ENCODE measurements at places on chromosomes 2 and 18.

DNA sequence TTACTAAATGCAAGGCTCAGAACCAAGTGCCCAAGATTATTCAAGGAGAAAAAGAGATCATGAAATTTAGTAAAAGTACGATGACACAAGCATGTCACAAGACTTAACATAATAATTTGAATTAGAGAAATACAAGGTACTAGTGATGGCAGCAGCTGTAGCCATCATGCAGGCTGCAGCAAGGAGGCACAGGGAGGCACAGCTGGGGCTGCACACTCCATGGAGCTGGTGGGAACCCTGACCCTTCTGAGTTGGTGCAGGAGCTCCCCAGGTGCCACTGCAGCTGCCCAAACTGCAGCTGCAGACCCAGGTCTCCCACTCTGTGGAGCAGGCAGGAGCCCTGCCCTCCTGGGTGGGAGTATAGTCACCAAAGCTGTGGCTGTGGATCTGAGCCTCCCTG is 46.0 kb downstream of the COL3A1 start:
- DNase-seq, result no peak

GRCh38 chr2:234363011-234363487 is 133.8 kb downstream of the ARL4C start:
- no peak for DNase-seq

DNA sequence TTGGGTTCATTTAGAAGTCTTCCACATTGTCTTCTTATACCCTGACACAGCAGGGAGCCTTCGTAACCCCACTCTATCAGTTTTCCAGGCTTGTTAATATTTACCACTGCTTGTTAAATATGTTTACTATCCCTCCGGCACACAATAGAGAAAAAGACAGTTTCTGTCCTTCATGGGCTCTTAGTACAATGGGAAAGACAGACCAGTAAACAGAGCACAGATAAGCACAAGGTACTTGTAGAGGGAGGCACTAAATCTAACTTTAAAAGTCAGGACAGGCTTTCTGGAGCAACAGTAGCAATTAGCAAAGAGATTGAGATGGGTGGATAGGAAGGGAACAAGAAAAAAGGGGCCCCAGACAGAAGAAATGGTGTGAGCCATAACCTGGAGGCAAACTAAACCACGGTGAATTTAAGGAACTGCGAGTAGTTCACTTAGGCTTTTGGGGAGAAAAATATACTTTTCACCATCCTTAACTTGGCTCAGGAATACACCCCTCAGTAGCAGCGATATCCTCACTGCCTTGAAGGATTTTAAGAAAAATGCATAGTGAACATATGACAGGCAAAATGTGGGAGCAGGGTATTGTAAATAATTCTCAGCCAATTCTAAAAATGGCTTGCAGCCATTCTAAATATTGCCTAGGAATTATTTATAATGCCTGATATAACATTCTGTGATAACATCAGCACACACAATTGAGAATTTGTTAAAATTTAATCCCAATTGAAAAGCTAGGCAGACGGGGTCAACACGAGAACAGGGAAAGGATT is 383.7 kb downstream of the CDH2 start:
- DNase-seq, result no peak

GRCh38 chr2:15957881-15958713 is 17.7 kb downstream of the MYCN start:
- no peak for DNase-seq

DNA sequence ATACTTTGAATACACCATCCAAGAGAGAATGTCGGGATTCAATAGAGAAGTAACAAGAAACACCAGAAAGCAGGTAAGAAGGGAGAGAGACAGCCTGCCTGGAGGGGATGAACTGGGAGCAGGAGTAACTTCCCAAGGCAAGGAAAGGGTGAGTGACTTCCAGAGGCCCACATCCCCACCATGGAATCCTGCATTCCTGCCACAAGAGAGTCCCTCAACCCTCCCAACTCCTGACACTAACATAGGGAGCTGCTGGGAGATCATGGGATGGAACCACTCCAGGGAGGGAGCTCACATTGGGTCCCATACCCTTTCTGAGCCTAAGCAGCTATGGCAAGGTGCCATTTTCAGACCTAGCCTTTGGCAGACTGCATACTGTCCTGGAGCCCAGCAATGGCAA is 5.5 kb upstream of the TMEM163 start:
- DNase-seq, result no peak

DNA sequence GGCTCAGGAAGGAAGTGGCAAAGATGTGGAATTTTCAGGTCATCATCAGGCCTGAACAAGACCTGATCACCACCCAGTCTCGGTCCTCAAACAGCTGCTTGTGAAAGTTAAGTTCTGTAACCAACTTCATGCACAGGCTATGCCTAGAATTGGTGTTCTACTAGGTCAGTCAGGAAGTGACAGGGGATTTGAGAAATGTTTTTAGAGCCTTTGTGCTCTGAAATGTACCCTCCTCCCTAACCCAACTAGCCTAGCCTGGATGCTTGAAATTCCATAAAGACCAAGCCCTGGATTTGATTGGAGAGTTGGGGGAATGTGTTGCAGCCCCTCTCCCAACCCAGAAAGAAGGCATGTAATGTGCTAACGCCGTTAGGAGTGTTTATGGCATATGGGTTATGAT is 63.3 kb downstream of the TGOLN2 start:
- DNase-seq, result no peak

DNA sequence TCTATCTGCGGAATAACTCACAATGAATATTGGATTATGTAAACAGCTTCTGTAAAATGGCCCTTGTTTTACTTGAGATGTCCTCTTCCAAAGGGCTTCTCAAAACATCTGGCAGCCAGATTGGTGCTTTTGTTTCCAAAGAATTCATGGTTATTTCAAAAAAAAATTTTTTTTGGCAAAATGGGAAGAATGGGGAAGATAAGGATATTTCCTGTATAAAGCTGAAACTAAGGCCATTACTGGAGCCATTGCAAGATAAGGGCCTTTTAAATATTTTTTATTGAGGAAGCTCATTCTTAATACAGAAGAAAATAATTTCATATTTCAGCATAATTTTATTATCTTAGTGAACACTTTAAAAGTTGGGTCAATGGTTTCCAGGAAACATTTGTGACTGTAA is 259.1 kb downstream of the GALNT13 start:
- no peak for DNase-seq

- DNase-seq, result no peak
Observed at GRCh38 chr2:174892546-174892945, 112.6 kb downstream of the CHN1 start.

- no peak for DNase-seq
Observed at GRCh38 chr18:10526561-10526949, 728 bp downstream of the NAPG start.

DNA sequence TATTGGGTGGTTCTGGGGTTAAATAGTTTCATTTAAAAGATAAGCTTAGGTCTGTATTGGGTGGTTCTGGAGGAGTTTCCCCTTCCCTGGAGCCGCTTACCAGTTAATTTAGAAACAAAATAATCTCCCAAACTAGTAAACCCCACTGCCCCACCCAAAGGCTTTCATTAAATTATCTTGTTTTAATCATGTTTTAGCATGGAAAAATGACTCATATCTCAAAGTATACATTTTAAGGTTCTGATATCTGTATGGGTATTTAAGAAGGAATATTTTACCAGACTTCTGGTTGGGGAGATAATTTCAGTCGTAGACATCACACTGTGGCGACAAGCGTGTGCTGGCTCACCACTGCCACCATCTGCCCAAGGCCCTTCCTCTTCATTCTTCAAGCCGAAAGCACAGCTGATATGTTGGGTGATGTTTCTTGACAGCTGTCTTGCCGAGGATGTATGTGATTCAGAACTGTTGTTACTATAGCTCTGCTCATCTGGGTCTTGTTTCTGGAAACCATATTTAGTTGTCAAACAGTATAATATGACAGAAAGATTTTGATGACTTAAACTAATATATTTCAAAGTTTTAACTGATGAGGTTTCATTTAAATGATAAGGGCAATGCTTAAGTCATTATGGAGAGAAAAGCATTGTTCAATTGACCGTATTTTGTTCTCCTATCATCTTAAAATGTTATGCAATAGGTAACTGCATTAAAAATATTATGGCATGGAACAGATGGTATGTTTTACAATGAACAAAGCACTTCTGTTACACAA is 5.1 kb downstream of the FIGLA start:
- no peak for DNase-seq

DNA sequence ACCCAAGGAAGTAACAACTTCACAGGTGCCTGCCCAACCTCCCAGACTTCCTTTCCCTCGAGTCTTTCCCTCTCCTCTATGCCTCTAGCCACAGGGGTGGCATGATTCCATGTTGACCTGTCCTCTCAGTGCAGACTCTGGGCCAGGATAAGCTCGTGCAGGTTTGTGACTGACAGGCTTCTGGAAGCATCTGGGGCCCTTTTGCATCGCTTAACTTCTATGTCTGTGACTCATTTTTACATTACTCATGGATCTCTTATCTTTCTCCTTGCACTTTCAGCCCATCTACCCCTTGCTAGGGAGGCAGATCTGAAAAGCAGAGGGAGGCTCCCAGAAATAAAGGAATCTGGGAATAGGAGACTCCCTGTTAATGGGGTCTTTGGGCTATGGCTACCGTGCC is 98.5 kb upstream of the RIOK3 start:
- DNase-seq, result no peak

GRCh38 chr2:3446381-3446780 is 66.9 kb downstream of the TRAPPC12 start:
- no peak for DNase-seq

DNA sequence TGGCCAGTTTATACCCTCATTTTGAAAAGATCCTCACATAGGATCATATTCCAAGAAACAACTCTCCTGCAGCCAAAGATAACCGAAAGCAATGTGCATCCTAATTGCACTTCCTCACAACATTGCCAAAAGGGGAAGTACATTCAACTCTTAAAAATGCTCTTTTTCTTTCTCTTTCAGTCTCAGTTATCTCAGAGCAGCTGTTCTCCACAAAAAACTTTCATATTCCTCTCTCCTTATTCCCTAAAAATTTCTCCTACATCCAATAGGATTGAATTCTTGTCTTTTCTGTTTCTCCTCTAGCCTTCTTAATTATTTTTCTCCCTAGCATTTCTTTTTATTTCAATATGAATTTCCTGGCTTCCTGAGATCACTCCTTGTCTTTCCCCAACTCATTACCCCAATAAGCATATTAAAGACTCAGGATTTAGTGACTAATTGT is 7.4 kb upstream of the VRK2 start:
- DNase-seq, result no peak

DNA sequence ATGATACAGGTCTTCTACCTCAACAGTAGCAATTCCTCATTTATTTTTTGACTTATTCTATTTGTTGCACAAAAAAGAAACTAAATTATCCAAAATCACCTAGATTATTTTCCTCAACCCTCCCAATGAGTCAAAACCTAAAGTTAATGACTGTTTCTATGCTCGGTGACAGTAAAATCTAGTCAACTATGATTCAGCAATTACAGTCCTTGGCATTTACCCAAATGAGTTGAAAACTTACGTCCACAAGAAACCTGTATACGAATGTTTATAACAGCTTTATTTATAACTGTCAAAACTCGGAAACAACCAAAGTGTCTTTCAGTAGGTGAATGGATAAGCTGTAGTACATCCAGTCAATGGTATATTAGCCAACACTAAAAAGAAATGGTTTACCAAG is 439.3 kb downstream of the CBLN2 start:
- no peak for DNase-seq

DNA sequence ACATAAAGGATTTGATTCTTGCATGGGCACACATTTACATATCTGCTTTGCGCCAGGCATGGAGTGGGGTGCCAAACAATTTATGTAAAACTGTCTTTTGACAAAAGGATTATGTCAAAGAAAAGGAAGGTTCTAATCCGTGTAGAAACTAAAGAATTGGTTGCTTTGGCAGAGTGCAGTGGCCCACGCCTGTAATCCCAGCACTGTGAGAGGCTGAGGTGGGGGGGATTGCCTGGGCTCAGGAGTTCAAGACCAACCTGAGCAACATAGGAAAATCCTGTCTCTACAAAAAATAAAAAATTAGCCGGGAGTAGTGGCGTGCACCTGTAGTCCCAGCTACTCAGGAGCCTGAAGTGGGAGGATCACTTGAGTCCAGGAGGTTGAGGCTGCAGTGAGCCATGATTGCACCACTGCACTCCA is 1.1 kb upstream of the MTERF4 start:
- no peak for DNase-seq

DNA sequence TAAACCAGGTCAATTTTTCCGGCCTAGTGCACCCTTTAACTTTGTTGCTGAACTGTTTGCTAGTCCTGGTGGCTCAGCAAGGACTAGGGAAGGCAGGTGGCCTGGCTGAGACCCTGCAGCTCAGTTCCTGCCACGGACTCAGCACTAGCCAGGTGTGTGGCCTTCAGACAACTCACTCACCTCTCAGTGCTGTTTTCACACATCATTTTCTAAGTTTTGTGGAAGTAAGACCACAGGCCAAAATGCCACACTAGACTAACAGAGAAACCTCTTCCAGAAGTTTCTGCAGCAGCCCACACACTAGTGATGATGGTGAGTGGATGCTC is 65.9 kb upstream of the SLC1A4 start:
- no peak for DNase-seq

- DNase-seq, result no peak
Observed at GRCh38 chr2:45826884-45827635, 175.6 kb downstream of the PRKCE start.

- no peak for DNase-seq
Observed at GRCh38 chr2:57908736-57909161, 137.9 kb upstream of the VRK2 start.

DNA sequence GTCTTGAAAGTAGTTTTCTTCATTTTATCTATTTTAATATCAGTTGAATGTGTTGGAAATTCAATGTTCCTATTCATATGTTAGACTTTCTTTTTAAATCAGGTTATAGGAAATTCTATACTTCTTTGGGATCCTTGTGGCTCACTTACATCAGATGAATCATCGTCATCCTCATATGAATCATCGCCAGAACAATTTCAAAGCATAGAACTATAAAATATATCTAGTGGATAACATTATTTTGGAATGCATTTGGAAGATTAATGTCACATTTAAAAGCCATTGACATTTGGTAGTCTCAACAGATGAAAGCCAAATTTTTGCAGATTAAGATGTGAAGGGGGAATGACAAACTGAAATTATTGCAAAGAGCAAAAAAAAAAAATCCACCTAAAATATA is 94.1 kb downstream of the FAM161A start:
- DNase-seq, result no peak

DNA sequence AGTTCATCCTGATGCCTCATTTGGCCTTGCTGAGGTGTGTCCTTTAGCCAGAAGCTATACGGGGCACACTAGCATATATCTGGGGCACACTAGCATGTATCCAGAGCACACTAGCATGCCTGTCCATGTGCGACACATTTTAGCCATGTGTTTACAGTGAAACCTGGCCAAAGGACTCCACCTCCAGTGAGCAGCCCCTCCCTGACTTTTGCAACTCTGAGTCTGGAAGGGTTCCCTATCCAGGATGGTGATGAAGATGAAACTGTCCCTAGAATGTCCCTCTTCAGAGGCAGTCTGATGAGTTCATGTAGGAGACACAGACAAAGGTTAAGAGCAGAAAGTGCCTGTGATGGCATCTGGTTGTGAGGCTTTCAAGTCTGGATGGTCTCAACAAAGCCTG is 61.4 kb upstream of the LGALSL start:
- no peak for DNase-seq

- DNase-seq, result no peak
Observed at GRCh38 chr2:178796079-178796677, 11.0 kb downstream of the TTN start.
